ENCODE measurements at places on chromosomes 16 and 17. TPM values are rescaled to one million over a fixed set of nuclear protein-coding genes. Genes with fewer than 3 reads are reported as not detected.
A peak's percentile ranks its signal among the peaks of the same experiment; 100 is the strongest.

Gene CIITA
- 68.7 TPM for total RNA-seq

GRCh38 chr16:19805459-19806162 is 79.0 kb downstream of the GPRC5B start:
- no peak for DNase-seq

DNA sequence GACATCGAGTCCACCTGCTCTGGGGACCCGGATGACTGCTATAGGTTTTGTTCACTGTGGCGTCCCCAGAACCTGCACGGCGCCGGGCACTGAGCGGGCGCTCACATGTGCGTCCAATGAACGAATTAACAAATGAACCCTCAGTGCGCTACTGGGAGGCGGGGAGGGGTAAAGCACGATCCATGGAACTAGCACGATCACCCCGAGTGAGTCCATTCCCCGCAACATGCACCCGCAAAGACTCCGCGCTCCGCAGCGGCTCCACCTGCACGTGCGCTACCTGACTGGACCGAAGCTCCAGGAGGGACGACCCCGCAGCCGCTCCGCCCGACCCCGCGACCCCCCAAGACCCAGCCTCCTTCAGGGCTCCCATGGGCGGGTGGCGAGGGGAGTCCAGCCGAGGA is 491 bp downstream of the TRAP1 start:
- peak; percentile 60 for DNase-seq

- DNase-seq: no peak
Observed at GRCh38 chr17:70808596-70808995, 639.3 kb downstream of the KCNJ2 start.

- DNase-seq: no peak
Observed at GRCh38 chr16:85992359-85992758, 93.4 kb downstream of the IRF8 start.

- no peak for DNase-seq
Observed at GRCh38 chr17:75763613-75764416, 1.2 kb downstream of the GALK1 start.

GRCh38 chr17:49031965-49032928 is 35.1 kb downstream of the IGF2BP1 start:
- DNase-seq: peak; percentile 65

DNA sequence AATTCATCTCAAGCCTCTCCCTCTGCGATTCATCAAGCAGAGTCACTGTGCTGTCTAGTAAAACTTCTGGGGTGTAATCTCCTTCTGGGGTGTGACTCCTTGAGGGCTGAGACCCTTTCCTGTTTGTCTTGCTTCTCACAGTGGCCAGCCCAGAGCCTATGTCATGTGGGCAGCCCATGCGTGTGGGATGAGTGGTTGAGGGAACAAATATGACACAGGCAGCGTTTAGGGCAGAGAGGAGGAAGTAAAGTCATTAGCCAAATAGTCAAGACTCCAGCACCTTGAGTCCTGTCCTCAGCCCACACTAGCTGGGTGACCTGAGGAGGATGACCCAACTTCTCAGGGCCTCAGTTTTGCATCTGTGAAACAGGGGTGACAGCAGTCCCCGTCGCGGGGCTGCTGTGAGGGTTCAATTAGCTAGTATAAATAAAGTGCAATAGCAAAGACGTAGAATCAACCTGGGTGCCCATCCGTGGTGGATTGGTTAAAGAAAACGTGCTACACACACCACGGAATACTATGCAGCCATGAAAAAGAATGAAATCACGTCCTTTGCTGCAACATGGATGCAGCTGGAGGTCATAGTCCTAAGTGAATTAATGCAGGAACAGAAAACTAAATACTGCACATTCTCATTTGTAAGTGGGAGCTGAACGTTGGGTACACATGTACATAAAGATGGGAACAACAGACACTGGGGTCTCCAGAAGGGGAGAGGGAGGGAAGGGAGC is 4.5 kb upstream of the ITGAX start:
- peak; percentile 88 for DNase-seq

- DNase-seq: peak; percentile 73
Observed at GRCh38 chr17:43366891-43367736, 31.7 kb upstream of the ARL4D start.

- DNase-seq: no peak
Observed at GRCh38 chr16:71357681-71358080, 842 bp upstream of the CALB2 start.

Data from activated CD8-positive, alpha-beta memory T cell treated with anti-CD3 and anti-CD28 coated beads, Interleukin-2, amount 10 ng/mL, durations not matched to agents 7 days and 5 days (primary cell).